A673 (cell line): ENCODE measurements at places on chromosomes 2 and 18.
A peak's percentile ranks its signal among the peaks of the same experiment; 100 is the strongest.

GRCh38 chr2:153101187-153101586 lies 377.4 kb downstream of the RPRM start:
- DNase-seq: no peak

DNA sequence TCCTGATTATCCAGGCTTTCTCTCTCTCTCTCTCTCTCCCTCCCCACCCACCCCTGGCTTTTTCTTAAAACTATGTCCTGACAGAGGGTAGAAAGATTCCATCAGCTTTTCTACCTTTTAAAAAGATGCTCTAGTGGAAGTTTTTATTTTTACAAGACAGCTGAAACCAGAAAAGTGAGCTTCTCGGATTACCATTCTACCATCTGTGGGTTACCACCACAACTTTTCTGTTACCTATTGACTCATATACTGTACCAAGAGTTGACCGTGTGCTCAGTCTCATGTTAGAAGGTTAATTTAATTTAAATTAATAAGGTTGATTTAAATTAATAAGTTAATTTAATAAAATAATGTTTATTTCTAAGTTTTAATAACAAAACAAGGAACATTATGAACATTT lies 137.6 kb downstream of the UPP2 start:
- no peak for DNase-seq

GRCh38 chr2:212495046-212495445 lies 43.6 kb downstream of the ERBB4 start:
- no peak for DNase-seq

GRCh38 chr2:212135739-212136138 lies 402.9 kb downstream of the ERBB4 start:
- DNase-seq: peak; percentile 61

DNA sequence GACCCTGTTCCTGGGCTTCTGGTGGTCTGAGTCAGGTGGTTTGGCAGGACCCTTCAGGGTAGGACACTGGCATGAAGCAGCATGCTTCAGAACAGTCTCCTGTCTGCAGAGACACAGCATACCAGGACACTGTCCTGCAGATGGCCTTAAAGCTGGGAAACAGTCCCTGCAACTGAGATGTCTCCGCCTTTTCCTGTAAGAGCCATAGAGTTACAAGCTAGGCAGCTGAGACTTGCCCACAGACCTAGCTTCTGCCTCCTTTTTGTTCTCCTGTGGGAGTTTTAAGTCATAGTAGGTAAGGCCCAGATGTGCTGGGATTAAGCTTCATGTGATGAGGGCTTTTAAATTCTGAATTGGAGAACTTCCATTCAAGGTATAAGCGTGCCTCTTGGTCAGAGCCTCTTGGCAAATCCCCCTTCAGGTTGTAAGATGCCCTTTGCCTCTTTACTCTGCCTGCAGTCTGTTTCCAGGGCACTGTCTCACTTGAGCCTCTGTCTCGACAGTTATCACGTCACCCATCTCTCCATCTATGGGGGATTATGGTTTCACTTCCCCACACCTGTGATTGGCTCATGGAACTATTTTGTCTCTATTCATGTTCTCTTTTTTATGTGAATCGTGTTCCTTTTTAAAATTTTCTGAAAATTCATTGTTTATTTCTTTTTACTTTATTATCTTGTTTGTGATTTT lies 51.8 kb downstream of the COA5 start:
- DNase-seq: no peak

DNA sequence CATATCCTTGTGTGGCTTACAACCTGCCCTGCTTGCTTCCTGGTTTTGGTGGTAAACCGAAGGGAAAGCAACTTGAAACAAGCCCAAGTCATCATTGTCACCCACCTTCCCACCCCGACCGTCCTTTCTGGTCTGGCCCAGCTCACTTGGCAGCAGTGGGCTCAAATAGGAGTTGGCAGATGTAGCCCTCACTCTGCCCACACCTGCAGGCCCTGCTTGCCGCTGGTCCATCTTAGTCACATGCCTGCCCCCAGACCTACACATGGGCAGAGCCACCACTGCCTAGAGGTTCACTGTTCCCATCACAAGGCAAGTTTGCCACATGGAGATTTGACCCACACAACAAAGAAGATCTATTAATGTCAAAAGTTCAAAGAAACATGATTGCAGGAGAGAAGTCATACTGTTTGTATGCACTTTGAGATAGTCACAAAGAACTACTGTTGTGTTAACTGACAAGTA lies 9.3 kb downstream of the EIPR1 start:
- DNase-seq: no peak

GRCh38 chr18:73168236-73168635 lies 300.4 kb upstream of the NETO1 start:
- no peak for DNase-seq

DNA sequence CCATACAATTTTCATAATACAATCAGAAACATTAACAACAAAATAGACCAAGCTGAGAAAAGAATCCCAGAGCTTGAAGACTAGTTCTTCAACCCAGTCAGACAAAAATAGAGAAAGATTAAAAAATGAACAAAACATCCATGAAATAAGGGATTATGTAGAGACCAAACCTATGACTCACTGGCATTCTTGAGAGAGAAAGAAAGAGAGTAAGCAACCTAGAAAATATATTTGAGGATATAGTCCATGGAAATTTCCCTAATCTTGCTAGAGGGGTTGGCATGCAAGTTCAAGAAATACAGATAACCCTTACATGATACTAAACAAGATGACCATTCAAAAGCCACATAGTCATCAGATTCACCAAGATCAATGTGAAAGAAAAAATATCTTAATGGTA lies 281.7 kb downstream of the CCDC85A start:
- no peak for DNase-seq

- no peak for DNase-seq
Measured at GRCh38 chr2:224925810-224926100, 116.5 kb downstream of the DOCK10 start.

DNA sequence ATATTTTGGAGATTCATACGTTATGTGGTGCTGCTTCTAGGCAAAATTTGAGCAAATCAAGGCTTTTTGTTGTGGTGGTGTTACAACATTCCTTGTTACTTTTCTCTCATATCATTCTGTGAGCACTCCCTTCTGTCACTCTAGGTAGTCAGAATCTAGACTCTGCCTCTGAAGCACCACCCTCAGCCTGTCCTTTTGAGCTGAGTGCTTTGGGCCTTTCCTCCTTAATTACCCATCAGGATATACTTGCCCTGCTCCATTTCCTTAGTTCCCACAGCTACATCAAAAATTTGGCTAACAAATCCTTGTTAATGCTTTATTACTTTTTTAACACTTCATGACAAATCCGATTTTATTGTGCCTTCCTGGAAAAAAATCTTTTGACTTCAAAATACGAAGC lies 289.6 kb downstream of the CALCRL start:
- DNase-seq: peak; percentile 50

- DNase-seq: no peak
Measured at GRCh38 chr2:96207073-96207773, 1.4 kb downstream of the STARD7 start.

GRCh38 chr2:233426619-233427342 lies 72.5 kb downstream of the DGKD start:
- DNase-seq: peak; percentile 63

DNA sequence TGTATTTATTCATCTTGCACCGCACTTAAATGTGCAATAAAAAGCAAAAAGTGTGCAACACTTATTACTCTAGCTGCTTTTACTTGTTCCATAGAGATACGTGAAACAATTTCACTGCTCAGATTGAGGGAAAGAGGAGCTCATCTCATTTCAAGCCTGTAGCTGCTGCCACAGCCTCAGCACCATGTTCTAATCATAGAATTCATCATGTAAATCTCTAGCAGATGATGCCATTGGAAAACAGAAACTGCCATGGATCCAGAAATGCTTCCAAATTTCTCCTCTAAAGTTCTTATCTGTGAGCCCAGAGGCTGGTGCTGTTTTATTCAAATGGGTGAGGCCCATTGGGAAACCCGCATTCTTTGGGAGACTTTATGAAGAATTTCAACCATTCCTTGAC lies 2.0 kb downstream of the CDC42EP3 start:
- DNase-seq: no peak

DNA sequence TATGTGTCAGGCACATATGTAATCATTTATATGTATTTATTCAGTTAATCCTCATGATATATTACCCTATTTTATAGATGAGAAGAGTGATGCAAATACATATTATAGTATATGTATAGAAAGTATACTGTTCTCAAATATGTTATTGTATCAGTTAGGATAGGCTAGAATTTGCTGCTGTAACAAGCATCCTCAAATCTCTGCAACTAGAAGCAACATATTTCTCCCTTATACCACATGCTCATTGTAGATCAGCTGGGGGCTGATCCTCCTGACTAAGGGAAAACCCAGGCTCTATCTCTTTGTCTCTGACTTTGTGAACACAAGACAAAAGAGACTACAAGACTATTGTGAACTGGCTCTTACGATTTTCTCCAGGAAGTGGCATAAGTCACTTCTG lies 24.8 kb upstream of the HS6ST1 start:
- DNase-seq: no peak

DNA sequence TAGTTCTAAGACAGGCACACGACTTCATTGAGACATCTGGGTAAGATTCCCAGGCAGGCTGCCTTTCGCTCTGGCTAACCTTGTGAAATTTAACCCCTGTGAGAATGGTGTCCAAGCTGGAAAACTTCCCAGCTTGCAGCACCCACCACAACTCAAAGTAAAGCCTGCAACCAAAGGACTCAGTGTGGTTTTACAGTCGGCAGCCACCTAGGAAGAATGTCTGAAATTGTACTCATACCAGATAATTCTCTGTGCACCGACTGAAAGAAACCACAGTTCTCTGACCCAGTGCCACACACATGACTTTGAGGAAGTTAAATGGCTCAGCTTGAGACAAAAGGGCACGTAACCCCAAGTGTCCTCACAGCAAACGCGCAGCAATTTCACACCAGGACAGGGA lies 125.7 kb downstream of the RBMS1 start:
- no peak for DNase-seq

GRCh38 chr2:212536817-212537725 lies 1.5 kb downstream of the ERBB4 start:
- DNase-seq: no peak

DNA sequence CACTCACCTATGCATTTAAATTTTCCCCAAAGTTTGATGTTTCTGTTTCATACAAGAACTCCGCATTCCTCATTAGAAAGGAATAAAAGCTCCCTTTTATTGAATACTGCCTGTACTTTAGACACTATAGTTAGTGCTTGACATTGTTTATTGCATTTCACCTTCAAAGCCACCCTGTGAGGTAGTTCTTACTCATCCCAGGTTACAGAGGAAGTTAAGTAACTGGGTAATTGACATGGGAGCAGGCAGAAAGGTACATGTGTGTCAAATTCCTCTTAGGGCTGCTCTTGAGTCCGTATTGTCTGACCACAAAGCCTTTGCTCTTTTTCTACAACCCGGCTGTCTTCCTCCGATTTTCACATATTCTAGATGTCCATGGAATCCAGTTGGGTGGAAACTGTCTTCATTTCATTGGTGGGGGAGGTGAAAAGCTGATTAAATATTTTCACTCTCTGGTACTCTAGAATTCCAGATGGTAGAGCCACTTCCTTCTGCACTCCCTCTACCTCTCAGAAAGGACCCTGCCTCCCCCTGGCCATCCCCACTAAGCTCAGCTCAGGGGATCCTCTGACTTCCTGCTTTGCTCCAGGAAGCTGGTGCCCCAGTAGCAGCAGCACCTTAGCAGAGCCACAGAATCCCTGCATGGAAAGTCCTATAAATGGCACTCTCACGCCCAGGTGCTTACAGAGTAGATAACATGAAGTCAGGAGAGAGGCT lies 319.2 kb downstream of the LRATD1 start:
- DNase-seq: no peak

DNA sequence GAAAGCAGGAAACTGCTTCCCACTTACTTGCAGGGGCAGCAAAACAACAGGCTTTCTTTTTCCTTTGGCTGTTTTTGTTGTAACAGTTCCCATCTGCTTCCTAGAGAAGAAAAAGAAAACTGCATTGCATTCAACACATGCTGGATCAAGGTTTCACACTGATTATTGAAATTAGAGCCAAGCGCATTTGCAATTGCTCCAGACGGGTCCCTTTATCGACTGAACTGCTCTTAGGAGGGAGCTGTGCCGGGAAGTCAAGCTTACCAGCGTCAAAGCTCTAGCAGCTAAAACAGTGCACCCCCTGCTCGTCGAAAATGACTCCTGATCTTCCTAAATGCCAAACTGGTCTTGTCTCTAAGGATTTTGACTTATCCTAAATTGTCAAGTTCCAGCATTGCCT lies 164.0 kb upstream of the SESTD1 start:
- DNase-seq: no peak

GRCh38 chr2:239311132-239312040 lies 89.4 kb downstream of the HDAC4 start:
- DNase-seq: no peak

DNA sequence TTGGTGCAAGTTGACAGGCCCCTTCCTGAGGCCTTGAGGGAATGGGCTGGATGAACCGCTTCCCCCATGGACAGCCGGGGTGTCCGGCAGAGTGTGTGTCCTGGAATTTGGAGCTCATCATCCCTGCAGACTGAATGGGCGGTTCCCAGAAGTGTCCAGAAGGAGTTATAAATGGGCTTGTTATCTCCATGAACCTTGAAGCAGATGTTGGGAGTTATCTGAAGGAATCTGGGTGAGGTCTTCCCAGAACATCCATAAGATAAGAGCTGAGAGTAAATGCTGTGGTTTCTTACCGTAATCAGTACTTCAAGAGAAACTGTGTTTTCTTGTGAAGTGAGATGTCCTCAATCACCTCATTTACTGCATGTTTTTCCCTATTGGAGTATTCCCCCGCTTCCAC lies 21.1 kb downstream of the PLB1 start:
- DNase-seq: no peak

- peak; percentile 64 for DNase-seq
Measured at GRCh38 chr2:191245046-191245868, at the start of gene MYO1B. TSS of gene MYO1B (plus strand) at chr2:191245404. CDS start at chr2:191276896, 31,492 bp downstream.
